ENCODE measurements at places on chromosomes 2 and 18.

DNA sequence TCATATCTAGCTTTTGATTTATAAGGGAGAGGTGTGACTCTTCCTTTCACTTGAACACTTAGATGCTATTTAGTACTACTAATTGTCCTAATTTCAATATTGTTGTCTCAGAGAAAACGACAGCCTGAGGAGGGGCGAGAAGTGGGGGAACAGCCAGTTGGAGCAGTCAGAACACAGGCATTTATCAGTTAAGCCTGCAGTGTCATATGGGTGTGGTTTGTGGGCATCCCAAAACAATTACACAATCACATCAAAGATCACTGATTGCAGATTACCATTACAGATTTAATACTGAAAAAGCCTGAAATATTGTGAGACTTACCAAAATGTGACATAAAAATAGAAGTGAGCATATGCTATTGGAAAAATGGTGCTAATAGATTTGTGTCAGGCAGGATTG lies 15.8 kb downstream of the TMEM131 start:
- no peak for DNase-seq

DNA sequence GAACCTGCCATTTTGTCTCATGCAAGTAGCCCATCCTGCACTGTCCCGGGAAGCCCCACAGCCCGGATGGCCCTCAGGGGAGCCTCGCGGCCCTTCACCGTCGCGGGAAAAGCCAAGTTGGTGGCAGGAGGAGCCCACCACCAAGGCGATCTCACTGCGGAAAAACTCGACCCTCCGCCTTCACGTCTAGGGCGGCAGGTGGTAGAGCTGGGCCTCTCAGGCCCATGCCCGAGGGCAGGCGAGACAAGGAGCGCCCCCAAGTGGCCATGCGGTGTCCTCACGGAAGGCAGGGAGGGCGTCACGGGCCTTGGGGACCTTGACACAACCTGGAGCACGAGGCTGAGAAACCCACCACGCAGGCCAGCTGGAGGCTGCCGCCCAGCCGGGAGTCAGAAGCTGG lies 34.8 kb upstream of the SKA1 start:
- DNase-seq, result no peak

DNA sequence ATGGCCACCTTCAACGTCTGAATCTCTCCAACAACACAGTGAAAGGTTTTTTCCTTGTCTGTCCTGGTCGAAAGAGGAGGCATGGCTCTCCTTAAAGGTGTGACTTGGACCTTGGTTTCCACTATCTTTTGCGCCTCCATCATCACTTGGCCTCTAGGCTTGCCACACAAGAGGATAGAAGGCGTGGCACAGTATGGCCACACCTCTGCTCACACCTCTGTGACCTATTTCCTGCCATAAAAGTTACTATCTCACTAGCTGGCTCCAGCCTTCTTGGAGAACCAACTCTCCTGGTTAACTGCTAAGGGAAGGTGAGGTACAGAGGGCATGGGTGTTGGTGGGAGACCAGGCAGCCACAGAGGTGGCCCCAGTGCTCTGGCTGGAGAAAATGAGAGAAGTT lies 165.9 kb downstream of the UXS1 start:
- DNase-seq, result no peak

DNA sequence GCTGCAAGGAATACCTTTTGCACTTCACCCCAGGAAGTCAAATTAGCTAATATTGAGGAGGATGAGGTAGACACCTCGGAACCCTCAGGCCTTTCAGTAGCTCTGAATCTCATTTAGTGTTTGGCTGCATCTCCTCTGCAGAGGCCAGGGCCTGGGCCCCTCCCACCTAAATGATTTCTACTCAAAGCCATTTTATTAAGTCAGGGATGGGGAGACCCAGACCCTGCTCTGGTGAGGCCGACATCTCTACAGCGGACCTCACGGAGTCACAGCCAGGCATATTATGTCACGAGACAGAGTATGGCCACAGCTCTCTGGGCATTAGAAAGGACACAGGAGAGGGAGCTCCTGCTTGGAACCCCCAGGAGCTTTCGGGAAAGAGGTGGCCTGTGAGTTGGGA lies 305.5 kb downstream of the ALK start:
- DNase-seq, result no peak

- DNase-seq, result no peak
Measured at GRCh38 chr2:167964650-167965413, 282.6 kb downstream of the STK39 start.

GRCh38 chr18:24033641-24034412 lies 19.3 kb downstream of the TTC39C start:
- no peak for DNase-seq

GRCh38 chr2:190501702-190502407 lies 32.7 kb downstream of the NEMP2 start:
- no peak for DNase-seq

DNA sequence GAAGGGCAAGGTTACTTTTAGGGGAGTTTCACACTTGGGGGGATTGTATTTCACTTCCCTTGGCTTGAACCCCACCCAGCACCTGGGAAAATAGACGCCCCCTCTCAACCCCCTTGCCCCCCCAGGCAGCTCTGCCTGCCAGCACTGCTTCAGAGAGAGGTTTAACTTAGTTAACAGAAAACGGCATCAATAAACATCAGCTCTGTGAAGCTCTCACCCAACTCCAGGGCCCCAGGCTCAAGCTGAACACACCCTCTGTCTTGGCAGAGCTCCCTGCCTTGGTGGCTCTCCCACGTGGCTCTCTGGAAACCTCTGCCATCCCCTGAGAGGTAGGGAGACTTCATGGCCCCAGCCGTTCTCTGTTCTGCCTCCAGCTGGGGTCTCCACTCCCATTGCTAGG lies 244.1 kb downstream of the ACKR3 start:
- DNase-seq, result no peak

- DNase-seq, result no peak
Measured at GRCh38 chr2:51108794-51109193, 76.9 kb upstream of the NRXN1 start.

- DNase-seq, result no peak
Measured at GRCh38 chr2:3023531-3023930, 354.1 kb downstream of the EIPR1 start.

DNA sequence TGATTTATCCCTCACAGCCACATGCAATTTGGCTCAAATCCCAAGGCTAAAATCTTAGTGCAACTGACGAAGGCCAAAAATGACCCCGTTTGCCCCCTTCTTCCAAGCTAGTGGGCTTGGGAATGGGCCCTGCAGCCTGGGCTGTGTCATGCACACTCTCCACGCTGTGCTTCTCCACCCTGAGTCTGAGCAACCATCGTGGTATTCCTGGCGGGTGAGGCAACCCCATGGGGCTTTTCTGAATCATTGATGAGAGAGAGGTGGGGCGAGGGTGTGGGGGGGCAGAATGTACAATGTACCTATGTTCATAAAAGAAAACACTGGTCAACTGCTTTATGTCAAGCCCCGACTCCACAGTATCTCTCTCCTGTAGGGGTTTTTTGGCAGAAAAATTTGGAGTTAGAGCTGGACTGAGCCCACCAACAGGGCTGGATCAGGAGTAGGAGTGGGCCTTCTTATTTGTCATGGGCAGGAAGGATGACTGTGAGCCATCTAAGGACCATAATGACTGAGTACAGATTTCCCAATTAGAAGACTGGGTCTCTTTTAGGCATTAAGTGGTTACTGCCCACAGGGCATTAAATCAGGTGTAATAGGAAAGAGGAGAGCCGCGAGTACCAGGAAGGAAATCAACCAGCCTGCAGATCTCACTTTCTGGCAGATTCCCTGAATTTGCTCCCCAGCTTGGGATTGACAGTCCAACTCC lies 8.9 kb downstream of the SULT1C2 start:
- no peak for DNase-seq

Data from GM12892 (cell line).